ENCODE measurements at places on chromosomes 1 and 21.

- DNase-seq: no peak
Observed at GRCh38 chr21:15732290-15732995, 2.7 kb downstream of the USP25 start.

DNA sequence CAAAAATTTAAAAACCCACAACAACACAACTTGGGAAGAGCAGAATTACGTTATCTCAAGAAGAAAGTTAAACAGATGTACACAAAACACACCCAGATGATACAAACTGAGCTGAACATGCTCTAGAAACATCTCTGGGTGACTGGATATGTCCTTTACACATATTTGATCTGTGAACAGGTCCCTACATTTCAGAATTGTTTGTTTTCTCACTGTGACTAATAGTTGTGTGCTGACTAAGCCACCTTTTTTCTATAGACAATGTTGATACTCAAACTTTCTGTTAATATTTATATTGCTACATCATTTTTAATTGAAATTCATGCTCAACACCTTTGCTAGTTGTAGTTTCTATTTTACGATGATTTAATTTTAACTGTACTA, 1.0 kb upstream of the F11R start:
- no peak for DNase-seq

DNA sequence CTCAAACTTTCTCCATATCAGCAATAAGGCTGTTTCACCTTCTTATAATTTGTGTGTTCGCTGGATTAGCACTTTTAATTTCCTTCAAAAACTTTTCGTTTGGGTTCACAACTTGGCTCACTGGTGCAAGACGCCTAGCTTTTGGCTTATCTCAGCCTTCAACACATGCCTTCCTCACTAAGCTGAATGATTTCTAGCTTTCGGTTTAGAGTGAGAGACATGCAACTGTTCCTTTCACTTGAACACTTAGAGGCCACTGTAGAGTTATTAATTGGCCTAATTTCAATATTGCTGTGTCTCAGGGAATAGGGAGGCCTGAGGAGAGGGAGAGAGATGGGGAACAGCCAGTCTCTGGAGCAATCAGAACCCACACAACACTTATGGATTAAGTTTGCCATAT, 41.2 kb upstream of the IFNLR1 start:
- DNase-seq: no peak

- DNase-seq: no peak
Observed at GRCh38 chr1:161480381-161481035, 24.7 kb upstream of the FCGR2A start.

- no peak for DNase-seq
Observed at GRCh38 chr1:8329439-8329838, 11.5 kb downstream of the SLC45A1 start.

GRCh38 chr1:154623358-154623757, 15.4 kb upstream of the ADAR start:
- DNase-seq: no peak

DNA sequence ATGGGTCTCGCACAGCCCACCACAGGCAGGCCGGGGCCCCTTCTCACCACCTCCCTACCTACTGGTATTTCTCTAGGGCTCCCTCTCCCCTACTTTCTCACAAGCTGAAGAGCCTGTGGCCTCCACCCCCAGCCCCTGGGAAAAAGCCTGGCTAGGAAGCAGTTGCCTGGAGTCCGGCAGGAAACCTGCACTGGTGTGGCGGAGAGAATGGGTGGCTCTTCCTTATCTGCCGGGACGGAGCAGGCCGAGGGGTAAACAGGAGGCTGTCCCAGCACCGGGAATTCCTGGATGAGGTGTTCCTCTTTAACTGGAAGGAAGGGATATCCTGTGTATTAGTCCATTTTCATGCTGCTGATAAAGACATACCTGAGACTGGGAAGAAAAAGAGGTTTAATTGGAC, 125.8 kb downstream of the TLR5 start:
- DNase-seq: no peak

GRCh38 chr1:97298966-97299365, 577.4 kb downstream of the PTBP2 start:
- DNase-seq: no peak

DNA sequence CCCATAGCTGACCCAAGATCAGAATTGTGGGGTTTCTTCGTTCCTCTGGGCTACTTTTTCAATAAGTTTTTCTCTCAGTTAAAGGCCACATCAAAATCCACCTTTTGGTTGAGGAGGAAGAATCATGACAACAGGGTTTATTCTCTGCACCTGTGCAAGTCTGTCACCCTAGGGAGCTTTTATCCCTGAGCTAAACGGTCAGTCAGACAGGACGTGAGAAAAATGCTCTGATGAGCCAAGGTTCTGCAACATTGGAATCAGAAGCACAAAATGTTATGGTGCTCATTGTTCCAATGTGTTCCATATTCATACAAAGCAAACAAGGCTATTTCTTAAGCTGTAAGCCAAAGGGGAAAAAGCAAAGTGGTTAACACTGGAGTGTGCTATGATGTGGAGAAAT, 7.4 kb upstream of the ERICH3 start:
- no peak for DNase-seq

DNA sequence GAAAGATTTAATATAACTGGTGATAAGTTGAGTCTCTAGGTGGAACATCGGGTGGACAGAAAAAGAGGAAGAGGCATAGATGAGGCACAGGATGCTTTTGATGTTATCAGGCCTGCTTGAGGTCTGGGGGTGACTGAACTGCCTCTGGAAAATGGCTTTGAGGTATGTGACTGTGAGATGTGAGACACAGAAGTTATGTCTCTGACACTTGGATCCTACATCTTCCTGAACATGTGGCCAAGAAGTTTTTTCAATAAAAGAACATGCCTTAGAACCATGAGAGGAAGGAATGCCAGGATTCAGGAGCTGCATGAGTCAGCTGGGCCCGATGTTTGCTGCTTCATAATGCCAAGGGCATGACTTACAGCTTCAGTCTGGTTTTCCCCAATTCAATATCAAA, 11.5 kb upstream of the AIM2 start:
- DNase-seq: no peak

GRCh38 chr1:151779852-151780251, 10.4 kb downstream of the TDRKH start:
- DNase-seq: no peak

GRCh38 chr1:205013683-205014367, 29.2 kb upstream of the CNTN2 start:
- no peak for DNase-seq

DNA sequence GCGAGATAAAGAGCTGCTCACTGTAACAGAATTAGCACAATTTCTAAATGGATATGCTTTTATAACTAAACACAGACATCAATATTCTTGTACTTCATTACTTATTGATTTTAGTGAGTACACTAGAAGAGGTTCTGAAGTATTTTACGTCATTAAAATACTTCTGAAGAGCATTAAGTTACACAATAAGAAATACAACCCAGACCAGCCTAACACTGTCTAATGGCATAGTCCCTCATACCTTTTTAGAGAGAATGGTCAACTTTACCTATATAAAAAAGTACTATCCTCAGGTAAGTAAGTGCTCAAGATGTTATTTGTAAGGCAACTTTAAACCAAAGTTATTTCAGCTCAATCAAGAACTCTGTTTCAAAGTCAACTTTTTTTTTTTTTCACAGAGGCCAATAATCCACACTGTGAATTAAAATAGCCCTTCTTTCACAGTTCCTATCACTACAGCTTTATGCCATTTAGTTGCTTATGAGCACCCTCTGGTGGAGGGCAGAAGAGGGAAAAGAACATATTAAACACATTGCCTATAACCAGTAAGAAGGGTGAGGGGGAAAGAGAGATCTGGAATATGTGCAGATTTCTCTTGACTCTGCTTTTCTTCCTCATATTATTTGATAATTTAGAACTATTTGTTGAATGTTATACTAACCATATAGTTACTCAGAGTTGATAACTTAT, 182.1 kb upstream of the DMRTA2 start:
- DNase-seq: no peak

GRCh38 chr21:31198575-31198974, 145.5 kb downstream of the TIAM1 start:
- DNase-seq: no peak

GRCh38 chr1:203214871-203215270, 14.6 kb downstream of the CHIT1 start:
- no peak for DNase-seq

DNA sequence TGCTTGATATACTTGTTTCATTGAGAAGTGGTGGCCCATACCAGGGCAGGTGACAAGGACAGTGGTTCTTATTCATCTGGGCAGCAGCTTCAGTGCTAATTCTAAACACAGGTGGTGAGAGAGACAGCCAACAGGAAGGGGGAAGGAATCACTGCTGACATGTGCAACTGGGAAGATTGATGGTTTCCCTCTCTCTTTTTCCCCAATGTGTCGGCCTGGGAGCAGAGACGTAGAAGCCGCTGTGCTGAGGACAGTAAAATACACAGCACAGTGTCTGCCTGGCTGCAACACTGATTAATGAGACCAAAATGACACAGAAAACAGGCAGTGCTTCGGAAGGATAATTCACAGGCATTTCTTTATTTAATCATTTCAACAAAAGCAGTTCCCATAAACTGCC, 48.8 kb downstream of the WARS2 start:
- DNase-seq: no peak

DNA sequence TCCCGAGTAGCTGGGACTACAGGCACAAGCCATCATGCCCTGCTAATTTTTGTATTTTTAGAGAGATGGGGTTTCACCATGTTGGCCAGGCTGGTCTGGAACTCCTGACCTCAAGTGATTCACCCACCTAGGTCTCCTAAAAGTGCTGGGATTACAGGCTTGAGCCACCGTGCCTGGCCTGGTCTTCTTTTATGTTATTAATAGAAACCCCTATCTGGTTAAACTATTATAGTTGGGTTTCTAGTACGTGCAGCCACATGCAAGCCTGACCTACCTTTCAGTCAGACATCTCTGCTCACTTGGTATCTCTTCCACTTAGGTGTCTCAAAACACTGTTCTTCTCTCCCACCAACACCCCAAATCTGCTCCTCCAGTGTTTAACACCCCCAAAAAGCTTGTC, 34.4 kb downstream of the PSEN2 start:
- no peak for DNase-seq

- no peak for DNase-seq
Observed at GRCh38 chr1:40411294-40411693, 37.8 kb downstream of the SMAP2 start.

GRCh38 chr1:7196036-7196911, 411.0 kb downstream of the CAMTA1 start:
- DNase-seq: no peak

DNA sequence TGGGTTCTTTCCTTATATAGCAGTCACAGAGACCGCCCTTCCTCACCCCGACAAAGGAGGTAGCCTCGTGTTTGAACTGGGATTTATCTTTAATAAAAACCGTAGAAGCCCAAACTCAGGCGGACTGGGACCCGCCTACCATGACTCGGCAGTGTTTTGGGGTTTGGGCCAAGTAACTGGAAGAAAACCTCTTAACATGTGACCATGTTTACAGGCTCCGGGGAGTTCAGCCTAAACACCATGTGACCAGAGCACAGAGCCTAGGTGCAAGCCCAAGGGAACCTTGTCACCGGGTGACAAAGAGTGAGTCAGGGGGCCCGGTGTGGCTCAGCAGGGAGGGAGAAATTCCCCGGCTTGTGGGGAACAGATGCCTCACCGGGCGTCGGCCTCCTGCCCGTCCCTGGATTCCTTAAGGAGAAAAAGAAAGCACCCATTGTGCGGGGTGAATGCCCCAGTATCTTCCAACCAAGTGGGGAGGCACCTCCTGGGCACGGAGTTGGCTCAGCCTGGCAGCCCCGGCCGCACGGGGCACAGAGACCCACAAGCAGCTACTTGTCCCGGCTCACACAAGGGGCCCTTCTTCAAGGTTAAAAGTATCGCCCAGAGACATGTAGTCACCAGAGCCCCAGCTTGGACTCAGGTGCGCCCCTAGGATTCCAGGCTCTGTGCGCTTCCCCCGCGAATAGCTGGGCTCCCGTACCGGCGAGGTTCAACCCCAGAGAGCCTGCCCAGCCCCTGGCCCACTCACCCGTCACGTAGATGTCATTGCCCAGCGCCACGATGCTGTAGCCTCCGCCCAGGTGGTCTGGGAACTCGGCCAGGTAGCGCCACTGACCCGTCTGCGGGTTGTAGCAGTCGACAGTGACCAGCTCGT, 1.4 kb downstream of the KLHL21 start:
- DNase-seq: no peak

DNA sequence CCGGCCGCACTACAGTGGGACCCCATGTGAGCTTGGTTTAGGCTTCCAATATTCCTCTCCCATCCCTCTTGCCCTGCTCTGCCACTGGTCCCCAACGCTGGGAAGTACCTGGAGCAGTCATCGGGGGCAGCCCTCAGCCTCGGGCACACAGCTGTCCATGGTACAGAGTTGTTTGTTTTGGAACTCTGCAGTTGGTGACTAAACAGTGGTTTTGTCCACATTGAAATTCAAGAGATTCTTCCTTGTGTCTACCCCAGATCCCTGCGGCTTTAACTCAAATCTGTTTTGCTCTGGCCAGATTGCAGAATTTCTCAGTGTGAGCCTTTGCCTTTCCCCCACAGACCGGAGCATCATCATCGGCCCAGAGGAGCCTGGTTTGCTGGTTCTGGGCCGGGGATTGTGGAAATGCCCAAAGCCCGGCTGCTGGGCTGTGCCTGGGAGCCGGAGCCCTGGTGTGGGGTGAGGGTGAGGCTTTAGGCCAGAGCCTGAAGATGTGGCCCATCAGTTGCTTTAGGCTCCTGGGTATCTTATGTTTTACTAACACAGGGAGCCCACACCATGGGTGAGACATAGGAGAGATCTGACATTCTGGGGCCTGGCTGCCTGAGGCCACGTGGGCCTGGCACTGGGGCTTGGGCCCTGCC, 93.2 kb downstream of the ARHGEF10L start:
- no peak for DNase-seq

GRCh38 chr1:10693497-10694273, 102.8 kb downstream of the CASZ1 start:
- no peak for DNase-seq

GRCh38 chr1:63322944-63323864, 837 bp downstream of the FOXD3 start:
- DNase-seq: no peak

DNA sequence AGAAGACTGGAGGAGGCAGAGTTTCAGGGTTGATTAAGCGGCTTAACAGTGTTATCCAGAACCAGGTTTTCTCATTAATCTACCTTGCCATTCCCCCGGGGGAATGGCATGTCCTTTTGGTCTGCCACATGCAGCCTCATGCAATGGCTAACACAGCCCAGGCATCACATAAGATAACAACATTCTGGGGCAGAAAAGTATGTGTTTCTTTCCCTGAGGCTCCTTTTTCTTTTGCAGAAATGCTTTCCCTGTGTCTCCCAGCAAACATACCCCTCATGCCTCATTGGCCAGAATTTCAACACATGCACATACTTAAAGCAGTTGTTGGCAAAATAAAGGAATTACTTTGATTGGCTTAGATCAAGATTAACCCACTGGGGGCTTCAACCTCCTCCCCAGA, 98.6 kb downstream of the OMA1 start:
- DNase-seq: no peak

Data from stimulated activated CD8-positive, alpha-beta memory T cell treated with anti-CD3 and anti-CD28 coated beads, Interleukin-4, amount 100 ng/mL, for 1 hour (primary cell).